ENCODE measurements at places on chromosomes 13 and 19.

- no peak for DNase-seq
These were observed 3.6 kb upstream of the FAM187B start for GRCh38 chr19:35231956-35232645.

DNA sequence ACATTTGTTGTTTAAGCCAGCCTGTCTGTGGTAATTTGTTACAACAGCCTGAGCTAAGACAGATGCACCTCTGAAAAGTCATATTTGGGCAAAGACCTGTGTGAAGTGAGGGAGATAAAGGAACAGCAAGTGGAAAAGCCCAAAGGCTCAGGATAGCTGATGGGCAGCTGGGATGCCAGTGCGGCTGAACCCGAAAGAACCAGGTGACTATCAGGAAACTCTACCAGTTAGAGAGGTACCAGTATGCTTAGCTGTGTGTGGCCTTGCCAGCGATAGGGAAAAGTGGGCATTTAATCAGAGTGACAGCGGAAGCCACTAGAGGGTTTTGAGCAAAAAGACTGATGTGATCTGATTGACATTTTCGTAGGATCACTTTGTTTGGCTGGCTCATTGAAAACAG is 764.8 kb upstream of the GPC6 start:
- no peak for DNase-seq

- no peak for DNase-seq
These were observed 25.7 kb downstream of the COL4A2 start for GRCh38 chr13:110332750-110333149.

DNA sequence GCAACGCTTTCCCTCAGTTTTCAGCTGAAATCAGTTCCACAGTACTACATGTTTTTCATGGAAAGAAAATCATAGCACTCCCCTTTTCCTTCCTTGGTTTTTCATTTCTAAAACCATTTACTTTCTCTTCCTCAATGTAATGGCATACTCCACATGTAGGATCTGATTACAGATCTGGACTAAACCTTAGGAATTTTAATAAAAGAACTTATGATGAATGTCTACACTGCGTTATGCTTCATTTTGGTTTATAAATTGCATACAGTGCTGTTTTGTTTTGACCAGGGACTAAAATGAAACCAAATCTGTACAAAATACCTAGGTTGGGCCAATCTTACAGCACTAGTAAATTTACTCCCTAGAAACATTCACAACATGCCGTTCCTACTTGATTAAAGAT is 589.9 kb downstream of the TBC1D4 start:
- DNase-seq, result no peak

DNA sequence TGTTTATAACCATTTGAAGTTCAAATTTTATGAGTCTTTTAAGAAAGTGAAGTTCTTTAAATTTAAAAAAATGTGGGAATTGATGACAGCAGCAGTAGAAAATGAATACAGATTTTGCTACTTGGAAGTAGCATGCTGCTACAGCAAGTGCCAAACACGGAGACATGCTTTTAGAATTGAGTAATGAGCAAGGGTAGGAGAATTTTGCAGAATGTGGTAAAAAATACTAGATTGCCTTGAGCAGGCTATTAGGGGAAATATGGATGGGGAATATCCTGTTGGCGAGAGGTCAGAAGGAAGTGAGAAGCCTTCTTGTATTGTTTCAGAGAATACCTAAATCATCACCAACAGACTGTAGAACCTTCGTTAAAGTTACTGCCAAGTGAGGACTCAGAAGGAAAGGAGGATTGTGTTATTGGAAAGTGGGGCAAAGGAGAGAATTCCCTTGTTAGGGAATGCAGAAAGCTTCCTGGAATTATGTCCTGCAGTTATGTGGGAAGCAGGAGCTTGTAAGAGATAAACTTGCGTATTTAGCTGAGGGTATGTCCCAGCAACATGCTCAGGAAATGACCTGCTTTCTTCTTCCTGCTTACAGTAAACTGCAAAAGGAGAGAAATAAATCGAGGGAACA is 32.4 kb upstream of the OXGR1 start:
- no peak for DNase-seq

- no peak for DNase-seq
These were observed 12.0 kb downstream of the TIMM13 start for GRCh38 chr19:2415281-2415972.

DNA sequence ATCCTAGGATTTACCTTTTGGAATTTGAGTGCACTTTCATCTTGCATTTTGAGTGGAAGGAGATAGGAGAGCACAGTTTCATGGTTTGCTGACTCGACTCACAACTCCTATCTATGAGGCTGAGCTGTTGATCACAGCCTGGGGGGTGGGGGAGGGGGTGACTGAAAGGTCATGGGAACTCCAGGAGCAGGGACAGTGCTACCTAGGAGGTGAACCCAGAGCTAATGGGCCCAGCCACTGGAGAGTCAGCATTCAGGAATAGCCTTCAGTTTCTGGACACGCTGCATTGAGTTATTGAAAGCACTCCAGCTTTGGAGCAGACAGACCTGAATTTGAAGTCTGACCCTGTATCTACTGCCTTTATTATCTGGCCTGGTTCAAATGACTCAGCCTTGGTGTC is 339.9 kb downstream of the SLC7A1 start:
- no peak for DNase-seq

DNA sequence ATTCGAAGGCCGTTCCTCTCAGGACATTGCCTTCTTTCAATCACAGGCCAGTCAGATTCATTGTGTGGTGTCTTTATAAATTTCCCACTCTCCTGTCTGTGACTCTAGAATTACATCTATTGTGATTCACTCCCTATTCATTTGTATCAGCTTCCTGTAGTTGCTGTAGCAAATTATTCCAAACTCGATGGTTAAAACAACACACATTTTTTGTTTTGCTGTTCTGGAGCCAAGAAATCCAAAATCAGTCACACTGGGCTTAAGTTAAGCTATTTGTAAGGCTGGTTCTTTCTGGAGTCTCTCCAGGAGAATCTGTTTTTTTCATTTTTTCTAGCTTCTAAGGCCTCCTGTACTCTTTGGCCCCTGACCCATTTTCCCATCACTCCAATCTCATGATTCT is 1487.0 kb upstream of the SLC10A2 start:
- DNase-seq, result no peak

GRCh38 chr19:29893606-29894284 is 48.3 kb upstream of the URI1 start:
- no peak for DNase-seq

DNA sequence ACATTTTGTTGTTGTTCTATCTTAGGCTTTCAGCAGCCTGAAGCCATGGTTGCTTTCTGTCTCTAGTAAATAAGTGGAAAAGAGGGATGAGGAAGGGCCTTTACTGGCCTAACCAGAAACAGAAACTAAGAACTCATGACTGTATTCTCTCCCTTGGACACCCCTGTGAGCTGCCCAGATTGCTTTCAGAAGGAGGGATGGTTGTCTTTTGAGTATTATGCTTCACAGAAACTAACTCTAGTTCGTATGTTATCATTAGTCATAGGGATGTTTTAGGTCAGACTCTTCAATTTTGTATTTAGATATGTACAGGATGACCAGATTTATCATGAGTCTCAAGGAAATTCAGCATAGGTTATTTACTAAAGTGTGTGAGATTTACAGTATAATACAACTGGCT is 17.5 kb downstream of the BORA start:
- no peak for DNase-seq

DNA sequence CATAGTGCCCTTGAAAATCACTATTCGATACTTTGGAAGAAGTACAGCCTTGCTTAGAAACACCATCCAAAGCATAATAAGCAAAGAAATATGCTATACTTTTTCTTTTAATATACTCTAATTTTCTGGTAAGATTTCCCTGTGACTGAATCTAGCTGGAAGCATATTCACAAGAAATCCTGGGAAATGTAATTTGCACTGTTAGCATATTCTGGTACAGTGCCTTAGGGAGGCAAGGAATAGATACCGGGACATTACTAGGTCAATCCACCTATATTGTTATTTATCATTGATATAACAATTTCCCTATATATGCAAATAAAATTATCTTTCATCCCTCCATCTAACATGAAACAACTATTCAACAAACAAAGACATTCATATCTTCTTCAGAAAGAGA is 1131.3 kb upstream of the PRR20A start:
- DNase-seq, result no peak

- no peak for DNase-seq
These were observed 562.1 kb upstream of the ATXN8OS start for GRCh38 chr13:69545551-69545950.

GRCh38 chr13:104206450-104207044 is 1140.3 kb upstream of the SLC10A2 start:
- DNase-seq, result no peak

GRCh38 chr13:44382635-44383145 is 9.1 kb downstream of the SERP2 start:
- DNase-seq, result no peak

DNA sequence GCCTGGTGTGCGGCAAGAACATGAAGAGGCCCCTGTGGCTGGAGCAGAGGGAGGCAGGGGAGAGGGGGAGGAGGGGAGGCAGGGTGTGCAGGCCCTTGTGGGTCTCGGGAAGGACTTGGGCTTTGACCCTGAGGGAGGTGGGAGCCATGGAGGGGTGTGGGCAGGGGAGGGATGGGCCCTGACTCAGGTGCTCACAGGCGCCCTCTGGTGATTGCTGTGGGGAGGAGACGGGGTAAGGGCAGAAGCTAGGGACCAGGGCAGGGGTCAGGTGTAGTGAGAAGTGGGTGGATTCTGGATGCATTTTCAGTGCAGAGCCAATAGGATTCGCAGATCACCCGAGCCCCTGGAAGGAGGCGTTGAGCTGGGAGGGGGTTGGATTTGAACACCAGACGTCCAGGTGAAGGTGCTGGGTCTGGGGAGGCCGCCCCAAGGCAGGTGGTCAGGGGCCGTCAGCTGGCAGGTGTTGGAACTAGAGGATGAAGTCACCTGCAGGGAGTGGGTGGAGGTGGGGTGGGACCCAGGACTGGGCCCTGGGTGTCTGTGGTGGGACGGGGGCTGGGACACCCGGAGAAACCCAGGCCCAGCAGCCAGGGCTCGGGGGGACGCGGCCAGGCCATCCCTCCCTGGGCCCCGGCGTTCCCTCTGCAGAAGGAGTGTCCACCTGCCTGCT is 185.4 kb downstream of the KDM4B start:
- no peak for DNase-seq

GRCh38 chr13:29613101-29613500 is 17.6 kb upstream of the SLC7A1 start:
- no peak for DNase-seq

DNA sequence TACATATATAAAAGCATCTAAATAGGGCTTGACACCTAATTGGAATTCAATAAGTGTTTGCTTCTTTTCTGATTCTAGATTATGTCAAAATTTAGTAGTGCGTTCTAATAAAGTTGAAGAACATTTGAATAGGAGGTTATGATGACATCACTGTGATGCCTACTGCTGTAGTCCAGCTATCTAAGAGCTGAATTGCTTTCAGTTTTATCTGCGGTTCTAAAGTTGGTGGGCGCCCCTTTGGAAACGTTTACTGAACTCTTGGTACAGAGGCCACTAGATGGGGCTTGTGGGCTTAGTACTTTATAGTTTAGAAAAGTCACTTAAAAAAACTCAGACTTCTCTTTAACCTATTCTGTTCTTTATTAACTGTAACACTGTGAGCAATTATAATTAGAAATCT is 776.9 kb downstream of the GPC5 start:
- no peak for DNase-seq

DNA sequence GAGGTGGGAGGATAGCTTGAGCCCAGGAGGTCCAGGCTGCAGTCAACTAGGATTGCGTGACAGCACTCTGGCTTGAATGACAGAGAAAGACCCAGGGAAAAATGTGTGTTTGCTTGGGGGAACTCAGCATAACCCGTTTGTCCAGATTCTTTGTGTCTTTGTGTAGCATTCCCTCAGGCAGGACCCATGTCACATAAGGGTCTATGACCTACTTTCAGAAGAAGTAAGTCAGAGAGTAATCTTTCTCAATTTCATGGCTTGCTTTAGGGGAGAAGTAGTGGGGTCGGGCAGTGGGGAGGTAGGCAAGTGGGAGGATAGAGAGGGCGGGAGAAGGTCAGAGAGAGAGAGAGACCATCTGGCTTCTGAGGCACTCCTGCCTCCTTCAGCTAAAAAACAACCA is 11.9 kb upstream of the PSPC1 start:
- no peak for DNase-seq

DNA sequence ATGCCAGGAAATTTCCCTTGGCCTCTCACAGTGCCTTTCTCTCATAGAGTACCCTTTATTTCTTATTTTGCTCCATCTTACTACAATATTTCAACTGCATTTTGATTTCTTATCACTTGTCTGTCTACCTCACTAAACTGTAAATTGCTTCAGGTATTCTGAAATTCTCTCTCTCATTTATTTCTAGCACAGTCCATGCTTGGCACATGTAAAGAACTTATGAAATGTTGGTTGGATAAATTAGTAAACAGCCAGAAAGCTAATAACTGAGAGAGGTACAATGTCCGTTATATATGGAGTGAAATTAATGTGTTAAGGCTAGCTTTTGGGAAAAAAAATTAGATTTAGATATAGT is 138.3 kb upstream of the RFC3 start:
- DNase-seq, result no peak

DNA sequence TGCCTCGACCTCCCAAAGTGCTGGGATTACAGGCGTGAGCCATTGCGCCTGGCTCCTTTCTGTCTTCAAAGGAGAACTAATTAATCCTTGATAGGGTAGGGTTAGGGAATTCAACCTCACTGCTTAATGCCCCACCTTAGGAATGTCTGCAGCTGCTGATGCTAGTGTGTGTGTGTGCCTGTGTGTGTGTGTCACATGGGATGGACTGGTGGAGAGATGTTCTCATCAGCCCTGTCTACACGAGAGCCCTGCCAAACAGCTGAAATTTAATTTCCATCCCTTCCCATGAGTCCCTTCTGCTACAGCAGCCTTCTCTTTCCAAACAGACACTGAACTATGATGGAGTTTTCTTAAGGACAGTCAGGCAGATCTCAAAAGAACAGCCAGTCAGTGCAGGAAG is 46.5 kb upstream of the CLDN10 start:
- DNase-seq, result no peak

DNA sequence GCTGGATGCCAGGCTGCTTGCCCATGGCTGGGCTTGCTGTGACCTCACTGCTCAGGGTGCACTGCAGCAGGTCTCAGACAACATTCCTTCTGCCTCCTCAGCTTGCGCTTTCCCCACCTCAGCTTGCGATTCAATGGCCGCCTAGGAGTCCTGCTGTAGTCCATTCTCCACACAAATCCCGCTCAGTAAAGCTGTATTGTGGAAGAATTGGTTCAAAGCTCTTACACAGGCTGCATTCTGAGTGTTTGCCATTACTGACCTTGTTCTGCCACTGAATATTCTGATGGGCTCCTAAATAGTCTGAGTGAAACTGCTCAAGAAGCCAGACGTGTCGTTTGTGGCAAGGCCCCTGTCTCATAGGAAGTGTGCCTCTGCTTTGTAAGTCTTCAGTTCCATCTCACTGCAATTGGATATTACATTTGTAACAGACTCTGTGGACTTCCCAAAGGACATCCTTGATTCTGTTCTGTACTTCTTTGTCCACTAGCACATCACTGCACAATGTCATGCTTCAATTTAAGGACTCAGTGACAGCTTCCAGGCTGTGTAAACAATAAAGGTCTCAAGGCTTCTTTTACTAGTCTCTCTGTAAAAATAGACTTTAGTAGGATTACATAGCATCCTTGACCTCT is 49.8 kb downstream of the KATNAL1 start:
- no peak for DNase-seq

- DNase-seq, result peak; percentile 42
These were observed 880 bp downstream of the SWSAP1 start for GRCh38 chr19:11375143-11375948.

GRCh38 chr13:112066624-112067004 is 335 bp upstream of the SOX1 start:
- peak; percentile 59 for DNase-seq

Measured in stimulated activated CD4-positive, alpha-beta T cell treated with anti-CD3 and anti-CD28 coated beads, Interleukin-2, amount 100 ng/mL, for 4 hours (primary cell).